ENCODE measurements at places on chromosomes 16 and 17.

- no peak for DNase-seq
Observed at GRCh38 chr16:28526201-28527099, 12.3 kb downstream of the NUPR1 start.

GRCh38 chr17:33099252-33099651, 107.6 kb downstream of the SPACA3 start:
- DNase-seq, result no peak

- no peak for DNase-seq
Observed at GRCh38 chr17:42830971-42831370, 2.2 kb upstream of the PSME3 start.

DNA sequence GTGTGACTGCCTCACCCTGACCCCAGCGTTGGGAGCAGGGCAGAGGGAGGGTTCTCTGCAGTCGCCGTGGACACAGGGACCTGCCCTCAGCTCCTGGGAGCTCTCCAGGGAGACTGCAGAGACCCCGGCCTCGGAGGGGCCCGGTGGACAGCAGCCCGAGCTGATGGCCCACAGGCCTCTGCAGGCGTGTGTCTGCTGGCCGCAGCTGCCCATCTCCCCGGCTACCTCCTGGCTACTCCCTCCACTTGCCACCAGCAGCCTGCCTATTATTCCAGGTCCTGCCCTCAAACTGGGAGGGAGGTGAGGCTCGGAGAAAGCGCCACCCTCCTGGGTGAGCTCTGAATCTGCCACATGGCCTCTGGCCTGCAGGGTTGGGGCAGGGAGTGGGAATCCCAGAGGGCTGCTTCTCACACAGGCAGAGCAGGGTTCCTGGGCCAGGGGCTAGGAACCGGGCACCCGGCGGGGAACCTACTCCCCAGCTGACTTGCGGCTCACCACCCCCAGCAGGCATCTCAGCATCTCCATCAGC, 7.2 kb downstream of the SLC16A5 start:
- no peak for DNase-seq

DNA sequence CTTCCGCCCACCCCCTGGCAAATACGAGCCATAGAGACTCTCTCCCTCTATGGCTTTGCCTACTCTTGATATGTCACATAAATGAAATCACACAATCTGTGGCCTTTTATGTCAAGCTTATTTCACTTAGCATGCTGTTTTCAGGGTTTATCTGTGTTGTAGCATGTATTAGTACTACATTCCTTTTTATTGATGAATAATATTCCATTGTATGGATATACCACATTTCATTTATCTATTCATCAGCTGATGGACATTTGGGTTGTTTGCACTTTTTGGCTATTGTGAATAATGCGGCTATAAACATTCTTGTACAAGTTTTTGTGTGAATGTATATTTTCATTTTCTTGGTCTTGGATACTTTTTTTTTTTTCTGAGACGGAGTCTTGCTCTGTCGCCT, 37.0 kb upstream of the DHX8 start:
- no peak for DNase-seq

GRCh38 chr16:79026117-79026516, 574.4 kb downstream of the MAF start:
- no peak for DNase-seq

DNA sequence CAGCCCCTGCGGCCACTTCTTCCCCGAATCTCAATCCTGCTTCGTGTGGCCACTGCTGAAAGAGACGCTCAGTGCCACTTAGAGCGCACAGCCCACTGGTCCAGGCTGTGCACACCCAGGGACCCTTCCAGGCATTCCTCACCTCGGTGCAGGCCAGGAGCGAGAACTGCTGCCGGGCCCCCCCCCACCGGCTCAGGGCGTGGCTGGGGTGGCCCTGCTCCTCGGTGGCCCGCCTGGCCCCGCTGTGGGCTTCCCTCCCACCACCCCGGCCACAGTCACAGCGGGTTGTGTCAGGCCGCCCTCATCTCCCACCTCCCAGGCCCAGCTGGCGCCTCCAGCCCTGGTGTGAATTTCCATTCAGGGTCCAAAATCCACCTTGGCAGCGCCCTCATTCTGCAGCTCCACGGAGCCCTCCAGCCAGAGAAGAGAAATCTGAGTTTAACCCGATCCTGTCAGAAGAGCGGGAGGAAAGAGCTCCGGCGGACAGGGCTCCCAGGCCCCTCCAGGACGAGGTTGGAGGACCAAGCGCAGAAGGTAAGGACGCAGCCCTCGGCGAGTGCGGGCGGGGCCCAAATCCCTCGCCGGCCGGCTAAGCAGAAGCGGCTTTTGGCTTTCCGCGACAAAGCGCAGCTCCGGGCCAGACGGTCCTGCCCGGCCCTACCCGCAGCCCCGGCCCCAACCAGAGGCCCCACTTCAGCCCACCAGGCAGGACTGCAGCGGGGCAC, 12.0 kb downstream of the TBC1D16 start:
- DNase-seq, result no peak

DNA sequence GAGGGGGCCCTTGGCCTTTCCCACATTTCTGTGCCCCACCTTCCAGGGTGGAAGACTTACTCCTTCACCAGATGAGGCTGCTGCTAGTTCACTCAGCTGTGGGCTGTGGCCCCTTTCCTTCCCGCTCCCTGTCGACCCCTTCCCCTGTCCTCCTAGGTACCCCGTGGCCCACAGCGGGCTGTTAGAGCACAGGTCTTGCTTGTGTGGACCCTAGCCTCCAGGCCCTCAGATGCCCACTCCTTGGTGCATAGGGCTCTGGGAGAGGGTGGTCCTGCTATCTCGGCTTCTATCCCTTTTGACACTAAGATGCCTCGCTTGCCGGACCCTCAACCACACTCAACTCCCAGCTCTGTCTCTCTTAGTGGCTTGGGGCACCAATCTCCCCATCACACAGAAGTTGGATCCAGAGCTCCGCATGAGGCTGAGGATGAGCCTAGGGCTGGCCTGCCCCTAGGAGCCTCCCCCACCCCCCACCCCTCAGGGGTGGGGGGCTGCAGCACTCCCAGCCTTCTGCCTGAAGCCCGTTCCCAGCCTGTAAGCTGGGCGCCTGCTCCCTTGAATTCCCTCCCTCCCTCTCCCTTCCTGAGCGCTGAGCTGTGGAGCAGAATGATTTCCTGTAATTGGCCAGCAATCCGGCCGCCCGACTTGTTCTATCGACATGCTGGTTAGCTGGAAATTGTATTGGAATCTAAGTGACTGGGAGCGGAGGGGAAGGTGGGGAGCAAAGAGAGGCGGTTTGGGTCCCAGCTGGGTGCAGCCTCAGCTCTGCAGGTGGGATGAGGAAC, 30.9 kb downstream of the DCAKD start:
- DNase-seq, result no peak

DNA sequence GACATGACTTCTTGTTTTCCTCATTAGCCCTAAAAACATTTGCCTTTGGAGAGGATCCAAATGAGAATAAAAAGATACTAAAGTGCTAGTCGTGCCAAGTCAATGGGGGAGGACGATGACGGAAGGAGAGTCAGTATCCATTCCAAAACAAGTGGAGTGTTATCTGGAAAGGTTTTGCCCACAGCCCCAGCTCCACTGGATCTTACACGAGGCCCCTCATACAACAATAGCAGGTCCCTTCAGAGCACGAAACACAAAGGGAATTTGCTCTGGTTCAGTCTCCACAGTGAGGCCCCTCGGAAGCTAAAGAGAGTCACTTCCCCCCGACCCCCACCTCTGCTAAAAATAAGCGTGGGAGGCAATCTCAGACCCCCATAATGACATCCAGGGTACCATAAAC, 496.9 kb upstream of the ZFHX3 start:
- no peak for DNase-seq

DNA sequence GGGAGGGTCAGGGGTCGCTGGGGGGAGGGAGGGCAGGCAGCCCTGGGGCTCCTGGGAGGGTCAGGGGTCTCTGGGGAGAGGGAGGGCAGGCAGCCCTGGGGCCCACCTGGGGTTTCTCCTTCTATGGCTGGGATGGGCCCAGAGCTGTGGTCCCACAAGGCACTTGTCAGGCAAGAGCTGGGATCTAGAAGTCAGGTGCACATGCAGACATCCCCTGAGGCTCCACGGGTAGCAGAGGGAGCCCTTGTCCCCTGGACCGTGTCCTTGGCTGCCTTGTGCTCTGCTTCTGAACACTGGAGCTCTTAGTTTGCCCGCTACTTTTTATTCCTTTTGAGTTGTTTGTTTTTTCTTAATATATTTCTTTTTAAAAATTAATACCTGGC, 1.8 kb downstream of the TUBB3 start:
- no peak for DNase-seq

GRCh38 chr16:68022278-68022727, 729 bp downstream of the DDX28 start:
- DNase-seq, result no peak

DNA sequence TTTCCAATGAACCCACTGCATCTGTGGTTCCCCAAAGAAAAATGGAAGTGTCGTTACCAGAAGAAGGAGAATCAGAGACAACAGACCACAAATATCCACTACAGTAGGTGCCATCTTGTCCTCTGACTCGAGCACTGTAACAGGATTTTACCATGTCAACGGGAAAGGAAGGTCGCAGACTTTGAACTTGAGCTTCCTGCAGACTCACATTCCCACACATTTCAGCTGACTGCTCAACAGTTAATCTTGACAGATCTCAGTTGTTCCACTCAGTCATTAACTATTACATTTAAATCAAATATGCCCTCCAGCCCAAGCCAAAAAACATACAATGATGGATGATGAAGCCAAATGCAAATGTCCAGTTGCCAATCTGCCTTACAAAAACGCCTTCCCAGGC, 37.0 kb downstream of the GAS7 start:
- DNase-seq, result no peak

GRCh38 chr17:76972046-76972641, 103.9 kb downstream of the MGAT5B start:
- no peak for DNase-seq

- DNase-seq, result no peak
Observed at GRCh38 chr17:45722161-45722560, 62.0 kb upstream of the CRHR1 start.

GRCh38 chr16:81449241-81449640, 4.6 kb downstream of the CMIP start:
- no peak for DNase-seq

- no peak for DNase-seq
Observed at GRCh38 chr17:21018894-21019293, 23.9 kb downstream of the USP22 start.

DNA sequence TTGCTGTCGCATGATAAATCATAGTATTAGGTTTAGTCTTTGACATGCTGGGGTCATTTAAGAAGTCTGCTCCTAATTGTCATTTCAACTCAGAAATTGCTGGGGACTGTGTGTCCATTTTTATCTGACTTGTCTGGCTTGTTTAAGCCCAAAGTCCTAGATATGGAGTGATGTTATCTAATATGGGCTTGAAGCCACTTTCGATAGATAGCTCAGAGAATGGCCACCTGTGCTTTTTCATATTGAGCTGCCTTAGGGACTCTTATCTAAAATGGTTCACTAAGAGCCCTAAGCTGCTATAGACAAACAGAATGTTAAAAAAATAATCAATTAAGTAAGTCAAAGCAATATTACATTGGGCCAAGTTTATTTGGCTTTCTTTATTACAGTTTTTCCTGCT, 81.6 kb upstream of the CNTNAP4 start:
- no peak for DNase-seq

- DNase-seq, result no peak
Observed at GRCh38 chr17:12605222-12605621, 60.5 kb upstream of the MYOCD start.

GRCh38 chr17:34579979-34580684, 750 bp downstream of the TMEM132E start:
- DNase-seq, result no peak

GRCh38 chr16:9934723-9935508, 247.3 kb downstream of the GRIN2A start:
- DNase-seq, result no peak

DNA sequence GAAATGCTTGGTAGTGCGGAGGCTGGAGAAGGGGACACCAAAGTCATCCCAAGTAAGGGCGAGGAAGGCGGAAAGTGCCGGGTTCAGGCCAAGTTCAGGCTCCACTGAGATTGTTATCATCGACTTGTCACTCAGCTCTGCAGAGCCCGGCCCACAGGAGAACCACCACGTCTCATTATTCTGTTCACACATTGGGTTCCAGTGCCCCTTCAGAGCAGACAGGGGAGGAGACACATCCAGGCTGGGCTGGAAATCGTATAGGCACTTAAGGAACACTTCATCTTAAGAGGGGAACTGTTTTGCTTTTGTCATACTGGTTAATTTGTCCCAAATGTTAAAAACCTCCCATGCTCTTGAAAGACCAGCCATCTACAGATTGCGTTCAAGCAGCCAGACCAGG, 118.3 kb upstream of the ADAMTS18 start:
- DNase-seq, result no peak

DNA sequence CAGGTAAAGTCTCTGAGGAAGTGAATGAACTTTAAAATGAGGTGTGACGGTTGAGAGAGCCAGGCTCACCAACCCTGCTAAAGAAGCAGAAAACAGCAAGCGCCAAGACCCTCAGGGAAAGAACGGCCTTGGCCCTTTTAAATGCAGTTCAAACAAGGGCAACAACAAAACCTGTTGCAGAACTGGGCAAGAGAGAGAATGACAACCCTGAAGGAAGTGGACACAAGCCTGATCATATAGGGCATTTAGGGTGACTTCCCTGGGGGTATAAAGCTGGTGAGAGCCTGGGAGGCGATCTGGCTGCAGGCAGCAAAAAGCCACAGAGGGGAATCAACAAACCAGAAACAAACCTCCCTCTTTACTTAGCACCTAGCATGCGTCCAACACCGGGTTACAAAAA, 1.0 kb downstream of the CPPED1 start:
- DNase-seq, result no peak

DNA sequence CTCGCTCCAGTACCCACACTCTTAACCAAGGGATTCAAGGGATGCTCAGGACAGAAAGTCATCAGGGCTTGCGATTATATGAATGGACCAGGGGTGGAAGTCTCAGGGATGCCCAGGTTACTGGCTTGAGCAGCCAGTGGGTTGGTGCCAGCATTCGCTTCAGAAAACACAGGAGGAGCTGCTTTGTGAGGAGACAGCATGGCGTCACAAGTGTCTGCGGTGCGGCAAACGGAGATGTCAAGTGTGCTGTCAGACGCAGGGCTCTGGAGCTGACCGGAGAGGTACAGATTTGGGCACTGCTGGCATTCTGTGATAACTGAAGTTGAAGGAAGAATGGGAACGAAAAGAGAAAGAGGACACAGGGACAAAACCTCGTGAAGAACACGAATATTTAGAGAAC, 4.1 kb downstream of the MARCHF10 start:
- DNase-seq, result no peak
